ENCODE measurements at places on chromosomes 11 and 22.

GRCh38 chr11:120645639-120646038, 134.1 kb downstream of the GRIK4 start:
- DNase-seq = no peak

DNA sequence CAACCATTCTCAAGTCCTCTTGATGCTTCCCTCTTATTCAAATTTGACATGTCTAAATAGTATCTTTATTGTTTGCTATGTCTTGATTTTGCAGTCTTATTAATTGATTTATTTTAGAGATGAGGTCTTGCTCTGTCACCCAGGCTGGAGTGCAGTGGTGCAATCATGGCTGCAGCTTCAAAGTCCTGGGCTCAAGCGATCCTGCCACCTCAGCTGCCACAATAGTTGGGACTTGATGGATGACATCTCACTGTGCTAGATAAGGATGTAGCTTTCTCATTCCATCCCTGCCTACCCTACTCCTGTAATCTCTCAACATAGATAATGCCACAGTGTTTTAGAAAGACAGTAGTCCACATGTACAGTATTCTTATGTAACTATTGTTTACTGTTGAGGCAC, 7.5 kb upstream of the SPTY2D1 start:
- DNase-seq = no peak

DNA sequence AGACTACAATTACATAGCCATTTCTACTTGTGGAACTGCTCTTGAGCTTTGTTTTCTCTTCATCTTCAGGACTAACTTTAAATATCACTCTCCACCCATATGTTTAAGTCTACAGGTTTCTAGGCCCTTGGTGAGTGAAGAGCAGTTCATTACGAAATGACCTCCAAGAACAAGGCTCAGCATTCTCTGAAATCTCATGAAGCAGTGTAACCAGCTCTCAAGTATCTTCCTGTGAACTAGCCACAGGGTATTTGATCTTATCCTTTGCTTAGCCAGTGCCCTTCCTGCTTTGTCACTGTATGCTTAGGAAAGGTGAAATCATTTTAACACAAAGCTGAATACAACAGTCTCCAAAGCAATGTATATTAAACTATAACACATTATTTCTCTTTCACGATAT, 20.4 kb upstream of the LYVE1 start:
- no peak for DNase-seq

DNA sequence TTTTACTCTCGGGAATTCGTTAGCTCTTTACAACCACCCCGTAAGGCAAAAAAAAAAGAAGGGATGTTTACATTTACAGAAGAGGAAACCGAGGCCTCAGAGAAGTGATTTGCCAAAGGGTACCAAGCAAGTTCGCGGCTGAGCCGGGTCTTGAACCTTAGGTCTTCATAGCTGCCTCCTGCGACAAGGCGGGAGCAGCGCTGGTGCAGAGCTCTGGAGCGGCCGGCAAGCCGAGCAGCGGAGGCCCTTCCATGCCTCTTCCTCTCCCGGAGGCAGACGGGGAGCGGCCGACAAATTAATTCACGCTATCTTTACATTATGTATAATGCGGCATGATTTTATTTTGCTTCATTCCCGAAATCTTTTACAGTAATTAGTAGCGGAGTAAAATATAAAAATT, 536.3 kb downstream of the INSC start:
- DNase-seq = no peak

GRCh38 chr11:118147502-118147901, 5.1 kb downstream of the SCN4B start:
- DNase-seq = no peak

- DNase-seq = no peak
These were observed 56.4 kb downstream of the DHCR7 start for GRCh38 chr11:71391796-71392195.

- DNase-seq = no peak
These were observed 61.6 kb upstream of the PTPN5 start for GRCh38 chr11:18853086-18853720.

DNA sequence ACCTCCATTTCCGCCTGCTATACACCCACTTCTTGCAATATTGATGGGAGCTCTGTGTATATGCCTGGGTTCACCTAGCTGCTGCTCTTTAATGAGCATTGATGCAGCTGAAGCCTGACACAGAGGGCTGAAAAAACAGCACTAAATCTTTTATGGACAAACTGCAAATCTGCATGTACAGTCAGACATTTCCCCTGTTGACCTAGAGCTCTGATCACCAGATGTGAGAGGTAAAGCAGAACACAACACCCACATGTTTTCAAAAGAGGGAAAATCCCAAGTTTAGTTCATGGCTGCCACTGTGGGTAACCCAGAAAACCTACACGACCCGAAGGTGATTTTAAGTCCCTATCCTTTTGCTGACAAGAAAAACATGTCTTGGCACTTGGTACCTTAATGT, 303.0 kb upstream of the PITPNB start:
- no peak for DNase-seq

GRCh38 chr11:95084509-95084908, 5.1 kb upstream of the ENDOD1 start:
- DNase-seq = no peak

GRCh38 chr11:13928566-13929251, 33.8 kb upstream of the SPON1 start:
- peak; percentile 72 for DNase-seq

- DNase-seq = no peak
These were observed 29.0 kb downstream of the CTSC start for GRCh38 chr11:88308576-88308975.

GRCh38 chr11:116166573-116167465, 606.0 kb downstream of the BUD13 start:
- no peak for DNase-seq

DNA sequence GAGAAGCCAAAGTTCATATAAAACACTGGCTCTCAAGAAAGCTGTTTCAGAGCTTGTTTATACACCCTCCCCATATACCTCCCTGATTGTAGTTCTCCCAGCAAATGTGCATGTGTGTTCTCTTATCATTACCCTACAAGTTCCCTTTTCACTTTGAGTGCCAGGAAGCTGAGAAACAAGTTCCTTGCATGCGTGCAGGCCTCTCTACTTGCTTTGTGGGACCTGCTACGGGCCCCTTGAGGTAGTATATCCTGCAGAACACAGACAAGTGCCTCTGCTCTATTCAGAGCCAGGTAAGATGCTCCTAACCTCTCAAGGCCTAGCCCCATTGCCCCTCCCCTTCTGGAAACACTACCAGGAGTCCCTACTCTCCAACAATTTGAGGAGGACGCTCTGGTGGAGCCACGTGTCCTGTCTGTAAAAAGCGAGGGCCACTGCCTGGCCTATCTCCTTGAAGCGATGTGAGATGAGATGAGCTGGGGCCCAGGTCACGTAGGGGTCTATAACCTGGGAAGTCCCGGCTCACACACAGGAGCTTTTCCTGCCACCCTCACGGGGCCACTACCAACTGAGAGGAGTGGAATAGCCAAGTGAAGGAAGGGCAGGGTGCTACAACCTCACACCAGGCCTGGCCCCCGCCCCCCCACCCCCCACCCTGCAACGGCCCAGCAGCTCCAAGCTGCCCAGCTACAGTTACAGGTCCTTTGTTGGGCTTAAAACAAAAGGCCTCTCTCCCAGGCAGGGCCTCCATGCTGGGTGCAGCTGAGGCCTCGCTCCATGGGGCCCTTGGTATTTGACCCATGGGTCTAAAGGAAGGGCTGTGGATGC, 2.6 kb upstream of the ATP5MGL start:
- no peak for DNase-seq

- peak; percentile 68 for DNase-seq
These were observed 11.4 kb downstream of the IGSF9B start for GRCh38 chr11:133945087-133945974.

DNA sequence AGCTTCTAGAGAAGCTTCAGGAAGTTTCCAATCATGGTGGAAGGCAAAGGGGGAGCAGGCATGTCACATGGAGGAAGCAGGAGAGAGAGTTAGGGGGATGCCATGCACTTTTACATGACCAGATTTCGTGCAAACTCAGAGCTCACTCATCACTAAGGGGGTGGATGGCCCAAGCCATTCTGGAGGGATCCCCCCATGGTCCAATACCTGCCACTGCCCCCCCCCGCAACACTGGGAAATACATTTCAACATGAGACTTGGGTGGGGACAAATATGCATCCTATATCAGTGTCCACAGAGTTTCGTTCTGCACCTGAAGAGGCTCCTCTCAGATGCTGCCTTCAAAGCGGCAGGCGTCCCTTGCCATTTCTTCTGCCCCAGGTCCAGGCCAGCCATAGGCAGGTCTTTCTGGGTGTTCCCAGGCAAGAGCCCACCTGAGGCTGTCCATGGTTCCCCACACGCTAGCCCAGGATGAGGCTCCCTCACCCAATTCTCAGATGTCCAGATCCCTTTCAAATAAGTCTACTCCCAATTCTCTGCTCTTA, 1344.3 kb downstream of the TBC1D22A start:
- no peak for DNase-seq

DNA sequence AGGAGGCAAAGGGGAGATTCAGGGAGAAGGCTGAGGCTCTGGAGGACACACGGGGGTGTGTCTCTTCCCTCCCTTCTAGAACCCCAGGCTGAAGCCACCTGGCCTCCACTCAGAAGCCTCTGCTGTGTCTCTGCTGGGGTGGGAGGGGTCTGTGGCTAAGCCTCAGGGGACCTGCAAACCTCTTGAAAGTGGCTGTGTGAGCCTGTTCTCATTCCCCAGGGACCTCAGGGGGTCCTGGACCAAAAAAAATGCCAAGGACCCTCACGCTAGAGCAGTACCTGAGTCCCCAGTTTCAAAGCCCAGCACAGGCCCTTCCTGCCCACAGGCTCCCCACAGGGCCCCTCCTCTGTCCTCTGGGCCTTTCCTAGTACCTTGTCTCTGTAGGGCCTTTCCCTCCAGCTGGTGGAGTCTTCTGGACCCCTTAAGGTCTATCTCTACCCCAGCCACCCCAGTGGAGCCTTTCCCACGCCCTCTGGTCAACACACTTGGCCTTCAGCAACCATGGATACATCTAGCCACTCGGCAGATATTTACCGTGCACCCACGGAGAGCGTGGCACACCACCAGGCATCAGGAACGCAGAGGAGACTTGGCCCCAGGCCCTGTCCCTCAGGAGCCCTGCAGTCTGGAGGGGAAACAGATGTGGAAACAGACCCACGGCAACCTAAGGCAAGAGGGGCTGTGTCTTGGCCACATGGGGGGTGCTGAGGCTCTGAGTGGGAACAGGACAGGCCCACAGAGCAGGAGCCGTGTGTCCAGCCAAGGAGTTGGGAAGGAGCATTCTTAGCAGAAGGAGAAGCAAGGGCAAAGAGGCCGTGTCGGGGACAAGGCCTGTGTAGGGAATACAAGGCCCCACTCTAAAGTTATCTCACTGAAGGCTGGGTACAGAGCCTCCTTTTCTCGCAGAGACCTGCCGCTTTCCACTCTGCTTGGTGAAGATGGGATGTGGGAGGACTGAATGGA, 18.5 kb downstream of the PLA2G6 start:
- DNase-seq = no peak

DNA sequence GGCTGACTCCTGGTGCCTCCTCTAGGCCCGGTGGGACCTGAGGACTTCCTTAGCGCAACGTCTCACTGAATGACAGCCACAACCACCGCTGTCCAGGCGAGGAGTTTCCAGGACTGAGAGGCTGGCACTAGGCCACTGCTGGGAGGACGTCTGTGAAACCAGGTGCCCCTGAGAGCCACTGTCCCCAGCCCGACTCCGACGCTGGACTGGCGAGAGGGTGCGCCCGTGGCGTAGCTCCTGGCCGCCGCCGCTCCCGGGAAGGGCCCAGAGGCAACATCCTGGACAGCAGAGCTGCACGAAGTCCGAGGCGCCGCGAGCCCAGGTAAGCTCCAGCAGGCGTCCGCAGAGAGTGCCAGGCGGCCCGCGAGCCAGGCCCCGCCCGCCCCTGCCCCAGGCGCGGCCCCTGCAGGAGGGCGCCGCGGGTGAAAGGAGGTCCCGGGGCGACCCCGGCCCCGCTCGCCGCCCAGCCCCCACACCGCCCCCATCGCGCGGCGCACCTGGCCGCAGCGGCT, 525 bp downstream of the DGCR2 start:
- DNase-seq = peak; percentile 41

- no peak for DNase-seq
These were observed 173.8 kb downstream of the LARGE1 start for GRCh38 chr22:33746501-33746928.

DNA sequence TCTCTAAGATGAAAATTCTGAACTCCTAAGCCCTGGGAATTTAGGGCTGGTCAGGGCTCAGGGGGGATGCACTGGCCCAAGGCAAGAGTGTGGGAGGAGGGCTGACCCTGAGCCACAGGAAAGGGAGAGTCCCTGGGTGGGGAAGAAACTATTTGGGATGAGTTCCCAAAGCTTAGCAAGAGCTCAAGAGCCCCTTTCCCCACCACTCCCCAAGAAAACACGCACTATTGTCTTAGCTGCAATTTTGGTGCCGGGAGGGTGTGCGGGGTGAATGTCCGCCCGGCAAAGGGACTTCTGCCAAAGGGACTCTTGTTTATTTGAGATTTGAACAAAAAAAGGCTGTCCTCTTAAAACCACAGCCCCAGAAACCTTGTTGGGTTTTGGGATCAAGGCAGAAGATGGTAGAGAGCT, 37.0 kb downstream of the KIAA1671 start:
- DNase-seq = no peak

- DNase-seq = peak; percentile 83
These were observed 16.0 kb upstream of the B4GALNT4 start for GRCh38 chr11:353179-353873.

GRCh38 chr22:20442485-20443284, 5.1 kb upstream of the SCARF2 start:
- DNase-seq = no peak

DNA sequence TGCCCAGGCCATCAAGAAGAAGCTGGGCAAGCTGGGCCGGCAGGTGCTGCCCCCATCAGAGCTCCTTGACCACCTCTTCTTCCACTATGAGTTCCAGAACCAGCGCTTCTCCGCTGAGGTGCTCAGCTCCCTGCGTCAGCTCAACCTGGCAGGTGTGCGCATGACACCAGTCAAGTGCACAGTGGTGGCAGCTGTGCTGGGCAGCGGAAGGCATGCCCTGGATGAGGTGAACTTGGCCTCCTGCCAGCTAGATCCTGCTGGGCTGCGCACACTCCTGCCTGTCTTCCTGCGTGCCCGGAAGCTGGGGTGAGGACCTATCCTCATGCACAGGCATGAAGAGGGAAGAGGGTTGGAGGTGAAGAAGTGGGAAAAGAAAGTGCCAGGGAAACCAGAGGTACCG, 5.3 kb upstream of the NHERF4 start:
- no peak for DNase-seq

DNA sequence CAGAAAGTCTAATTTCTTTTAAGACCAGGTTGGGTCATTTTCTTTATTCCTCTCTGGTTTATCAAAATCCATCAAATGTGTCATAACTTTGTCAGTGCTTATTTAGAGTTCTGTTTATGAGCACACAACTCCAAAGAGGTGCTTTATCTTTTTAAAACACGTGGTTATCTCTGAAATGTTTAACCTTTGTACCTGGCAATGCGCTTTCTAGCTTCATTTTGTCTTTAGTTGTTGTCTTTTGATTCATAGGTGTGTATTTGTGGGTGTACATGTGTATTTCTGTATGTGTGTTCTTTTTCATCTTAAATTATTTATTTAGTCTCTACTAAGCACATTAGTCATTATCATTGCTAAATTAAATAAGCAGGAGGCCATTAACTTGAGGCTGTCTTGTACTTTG, 251.4 kb downstream of the JRKL start:
- DNase-seq = no peak

- no peak for DNase-seq
These were observed 900.3 kb downstream of the METTL15 start for GRCh38 chr11:29008481-29008880.

All from AG08395 (cell line).